Small intestine (tissue), 16 donors: ENCODE measurements at places on chromosomes 7 and 10.

GRCh38 chr10:120478386-120478785 is 21.4 kb downstream of the PLPP4 start:
- DNase-seq = no peak

DNA sequence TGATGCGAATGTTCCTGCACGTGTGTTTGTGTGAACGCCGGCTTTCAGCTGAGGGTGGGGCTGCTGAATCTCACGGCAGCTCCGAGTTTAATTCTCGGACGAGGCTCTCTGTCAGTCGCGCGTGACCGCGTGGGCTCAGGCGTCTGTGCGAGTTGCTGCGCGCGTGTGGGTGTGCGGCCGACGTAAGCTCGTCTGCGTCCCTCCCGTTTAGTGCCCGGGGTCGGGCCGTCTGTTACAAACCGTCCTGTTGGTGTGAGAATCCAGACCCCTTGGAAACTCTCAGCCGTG is 41.6 kb upstream of the CFAP46 start:
- no peak for DNase-seq

- no peak for DNase-seq
These were observed 89.0 kb downstream of the JMJD1C start for GRCh38 chr10:63376560-63377304.

GRCh38 chr7:26153241-26153822 is 1.3 kb downstream of the NFE2L3 start:
- DNase-seq = no peak

DNA sequence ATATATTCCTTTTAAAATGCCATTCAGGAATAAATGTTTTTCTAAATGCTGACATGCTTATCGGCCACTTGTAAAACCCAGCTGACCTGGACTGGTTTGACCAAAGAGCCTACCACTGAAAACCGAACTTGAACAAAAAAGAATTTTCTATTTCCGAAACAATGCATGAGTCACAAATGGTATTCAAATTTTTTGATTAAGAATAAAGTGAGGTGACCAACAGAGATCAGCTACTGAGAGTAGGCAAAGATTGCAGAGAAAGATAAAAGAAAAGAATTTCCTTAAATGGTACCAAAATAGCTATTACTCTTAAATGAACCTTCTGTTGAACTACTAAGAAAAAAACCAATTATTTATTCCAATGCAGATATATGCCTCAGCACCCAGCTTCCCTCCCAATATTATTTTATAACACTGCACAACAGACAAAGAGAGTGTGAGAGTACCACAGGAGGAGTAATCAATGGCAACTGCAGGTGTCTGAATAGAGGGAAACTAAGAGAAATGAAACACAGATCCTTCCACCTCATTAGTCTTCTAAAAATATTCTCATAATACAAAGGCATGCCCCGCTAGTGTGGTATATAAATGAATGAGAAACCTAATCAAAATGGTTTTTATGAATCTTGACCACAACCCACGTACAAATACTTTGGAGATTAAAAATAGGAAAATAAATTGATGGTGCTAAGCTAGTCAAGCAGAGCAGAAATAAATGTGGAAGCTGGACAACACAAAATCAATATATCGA is 20.1 kb downstream of the OSBPL3 start:
- no peak for DNase-seq

- no peak for DNase-seq
These were observed 135.7 kb downstream of the OR13A1 start for GRCh38 chr10:45179691-45180090.

- no peak for DNase-seq
These were observed 177.8 kb downstream of the CSTF2T start for GRCh38 chr10:51521605-51522004.

- no peak for DNase-seq
These were observed 34.9 kb upstream of the PRSS1 start for GRCh38 chr7:142714375-142714774.

GRCh38 chr7:69966766-69967591 is 368.7 kb downstream of the AUTS2 start:
- DNase-seq = peak; percentile 1

- no peak for DNase-seq
These were observed 184.7 kb downstream of the DOCK4 start for GRCh38 chr7:112021379-112022044.

GRCh38 chr7:157472311-157473050 is 135.7 kb downstream of the DNAJB6 start:
- no peak for DNase-seq

DNA sequence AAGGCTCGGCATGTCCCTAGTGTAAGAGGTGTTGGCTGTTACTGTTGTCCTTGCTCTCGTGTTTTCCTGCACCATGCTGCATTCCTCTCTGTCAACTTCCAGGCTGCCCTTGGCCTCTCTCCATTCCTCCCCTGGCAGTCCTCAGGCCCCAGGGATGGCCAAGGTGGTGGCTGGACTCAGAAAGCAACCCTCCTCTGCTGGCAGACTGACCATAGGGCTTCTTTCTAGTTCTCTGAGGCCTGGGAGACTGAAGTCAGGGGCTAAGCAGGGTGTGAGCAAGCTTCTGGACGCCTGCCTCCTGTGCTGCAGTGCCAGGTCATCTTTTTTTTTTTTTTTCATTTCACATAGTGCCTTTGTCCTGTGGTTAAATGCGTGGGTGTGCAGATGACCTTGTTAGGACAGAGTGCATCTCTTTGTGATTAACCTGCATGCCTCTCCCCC is 72.0 kb downstream of the GOLGA7B start:
- DNase-seq = no peak

DNA sequence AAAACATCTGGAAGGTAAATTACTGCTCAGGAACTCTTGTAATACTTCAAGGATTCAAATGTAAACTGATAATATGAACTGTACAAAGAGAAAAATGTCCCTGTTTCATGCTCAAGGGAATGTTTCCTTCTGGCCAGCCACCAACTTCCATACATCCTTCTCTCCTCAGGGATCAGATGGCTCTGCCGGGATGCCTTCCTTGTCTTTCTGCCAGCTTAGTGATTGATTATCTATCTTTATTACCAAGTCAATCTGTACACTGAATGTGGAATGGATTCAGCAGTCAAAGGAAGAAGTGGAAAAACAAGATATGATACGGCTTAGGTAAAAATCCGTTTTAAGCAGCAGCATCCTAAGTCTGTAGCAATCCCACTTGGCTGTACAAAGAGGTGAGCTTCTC is 178.3 kb downstream of the PTN start:
- DNase-seq = no peak

- no peak for DNase-seq
These were observed 40.7 kb downstream of the ARL4A start for GRCh38 chr7:12728192-12728538.

DNA sequence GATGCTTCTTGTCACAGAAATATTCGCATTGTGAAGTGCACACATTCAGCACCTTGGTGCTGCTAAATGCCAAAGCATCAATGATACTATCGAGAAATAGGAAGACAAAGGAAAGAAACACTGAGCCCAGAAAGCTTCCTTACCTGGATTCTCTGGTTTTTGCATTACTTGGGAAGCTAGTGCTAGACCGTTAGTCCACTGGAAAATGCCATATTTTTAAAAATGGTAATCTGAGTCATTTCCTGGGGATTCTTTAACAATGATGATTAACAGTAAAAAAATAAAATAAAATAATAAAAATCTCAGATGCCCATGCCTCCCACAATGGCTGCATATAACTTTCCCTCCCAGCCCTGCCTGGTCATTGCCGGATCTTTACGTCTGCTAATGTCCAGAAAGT is 420.1 kb upstream of the MGMT start:
- DNase-seq = no peak

- no peak for DNase-seq
These were observed 3.0 kb upstream of the NCAPG2 start for GRCh38 chr7:158707610-158708009.

DNA sequence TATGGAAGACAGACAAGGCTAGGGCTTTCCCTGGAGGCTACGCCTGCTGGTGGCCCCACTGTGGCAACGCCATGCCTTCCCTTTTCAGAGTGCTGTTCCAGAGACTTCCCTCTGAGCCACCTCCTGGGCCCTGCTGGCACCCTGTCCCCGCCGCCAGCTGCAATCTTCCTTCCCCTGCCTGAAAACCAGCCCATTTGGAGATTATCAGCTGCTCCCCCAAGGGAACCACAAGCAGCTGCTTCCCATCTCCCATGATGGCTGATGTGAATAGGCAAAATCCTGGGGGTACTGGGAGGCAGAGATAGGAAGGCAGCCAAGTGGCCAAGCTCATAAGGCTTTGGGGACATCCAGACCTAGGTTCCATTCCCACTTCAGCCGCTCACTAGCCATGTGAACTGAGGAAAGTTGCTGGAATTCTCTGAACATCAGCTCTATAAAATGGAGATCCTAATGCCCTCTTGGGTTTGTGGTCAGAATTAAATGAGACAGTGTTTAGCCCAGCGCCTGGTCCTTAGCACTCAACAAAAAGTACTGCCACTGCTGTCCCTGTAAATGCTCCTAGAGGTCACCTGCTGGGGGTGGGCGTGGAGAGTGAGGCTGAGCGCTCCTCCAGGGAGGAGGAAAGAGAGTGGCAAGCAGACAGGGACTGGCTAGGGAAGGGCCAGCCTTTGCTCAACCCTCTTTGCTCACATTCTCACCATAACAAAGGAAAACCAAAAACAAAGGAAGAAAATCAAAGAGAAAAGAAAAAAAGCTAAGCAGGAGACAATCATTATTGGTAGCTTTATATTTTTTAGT is 5.9 kb downstream of the TSPAN33 start:
- DNase-seq = no peak

GRCh38 chr7:24029068-24029467 is 254.9 kb upstream of the NPY start:
- DNase-seq = no peak

DNA sequence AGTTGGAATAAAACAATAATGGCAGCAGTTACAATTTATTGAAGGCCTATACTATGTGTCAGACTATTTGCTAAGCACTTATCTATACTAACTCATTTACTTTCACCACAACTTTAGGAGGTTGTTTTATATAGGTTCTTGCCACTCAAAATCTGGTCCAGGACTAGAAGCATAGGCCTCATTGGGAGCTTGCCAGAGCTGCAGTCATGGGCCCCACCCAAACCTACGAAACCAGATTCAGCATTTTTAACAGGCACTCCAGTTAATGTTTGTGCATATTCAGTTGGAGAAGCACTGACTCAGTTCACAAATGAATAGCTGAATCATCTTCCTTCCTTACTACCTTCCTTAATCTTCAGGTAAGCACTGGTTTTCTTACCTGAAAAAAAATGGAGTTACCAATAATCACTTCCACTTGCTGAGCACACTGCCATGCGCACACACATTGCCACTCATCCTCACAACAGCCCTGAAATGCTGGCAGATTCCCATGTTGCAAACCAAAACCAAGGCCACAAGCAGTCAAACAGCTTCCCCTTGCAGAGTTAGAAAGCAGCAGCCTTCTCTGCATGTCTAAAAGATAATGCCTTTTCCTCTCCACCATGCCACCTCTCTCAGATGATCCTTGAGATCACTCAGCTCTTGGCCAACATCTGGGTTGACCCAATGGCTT is 122.4 kb downstream of the SLC16A9 start:
- no peak for DNase-seq

DNA sequence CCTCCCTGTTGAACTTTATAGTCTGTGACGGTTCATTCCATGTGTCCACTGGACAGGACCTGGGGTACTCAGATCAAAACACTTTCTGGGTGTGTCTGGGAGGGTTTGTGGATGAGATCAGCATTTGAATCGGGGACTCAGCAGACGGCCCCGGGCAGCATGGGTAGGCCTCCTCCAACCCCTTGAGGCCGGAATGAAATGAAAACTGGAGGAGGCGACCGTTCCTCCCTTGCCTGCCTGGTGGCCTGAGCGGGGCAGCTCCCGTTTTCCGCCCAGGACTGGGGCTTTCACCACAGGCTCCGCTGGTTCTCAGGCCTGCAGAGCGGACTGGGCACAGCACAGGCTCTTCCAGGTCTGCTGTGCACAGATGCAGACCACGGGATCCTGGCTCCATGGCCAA is 247.7 kb downstream of the MAD1L1 start:
- no peak for DNase-seq

DNA sequence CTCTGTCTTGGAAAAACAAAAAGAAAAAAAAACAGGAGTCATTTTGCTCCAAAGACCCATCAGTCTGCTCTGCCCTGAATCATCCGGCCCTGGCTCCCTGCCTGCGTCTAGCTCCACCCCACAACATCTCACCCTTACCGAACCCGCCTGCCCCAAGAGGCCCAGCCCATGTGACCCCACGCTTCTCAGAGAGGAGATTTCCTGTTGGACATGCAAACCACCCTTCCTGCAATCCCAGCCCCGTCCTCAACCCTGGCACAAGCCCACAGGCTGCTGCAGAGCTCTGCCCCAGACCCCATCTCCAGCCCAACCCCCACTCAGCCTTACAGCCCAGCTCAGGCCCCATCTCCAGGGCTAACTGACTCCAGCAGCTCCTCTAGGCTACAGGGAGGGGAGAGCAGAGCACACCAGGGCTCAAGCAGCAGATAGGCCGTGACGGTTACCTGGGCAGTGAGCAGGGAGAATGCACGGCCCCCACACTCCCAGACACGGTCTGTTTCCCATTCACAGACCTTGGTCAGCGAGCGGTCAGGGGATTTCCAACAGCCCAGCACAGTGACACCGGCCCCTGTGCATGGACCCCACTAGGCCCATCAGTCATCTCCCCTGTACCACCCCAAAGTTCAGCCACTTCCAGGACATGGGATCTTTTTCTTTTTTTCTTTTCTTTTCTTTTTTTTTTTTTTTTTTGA is 69.9 kb upstream of the GTF2I start:
- DNase-seq = peak; percentile 50

DNA sequence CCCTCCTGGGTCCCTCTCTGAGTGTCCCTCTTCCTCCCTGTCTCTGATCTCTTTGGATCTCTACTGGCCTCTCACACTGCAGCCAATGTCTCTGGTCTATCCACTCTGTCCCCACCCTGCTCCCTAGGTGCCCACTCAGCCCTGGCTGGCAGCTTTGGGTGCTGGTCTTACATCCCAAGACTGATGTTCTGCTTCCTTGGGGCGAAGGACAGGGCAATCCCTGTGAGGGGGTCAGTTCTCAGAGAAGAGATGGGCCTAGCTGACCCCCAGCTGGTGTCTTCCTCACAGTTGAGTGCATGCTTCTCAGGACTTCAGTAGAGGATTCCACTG is 51.7 kb upstream of the CAMK2B start:
- no peak for DNase-seq

- no peak for DNase-seq
These were observed 313.3 kb downstream of the TYW1 start for GRCh38 chr7:67309764-67310549.

DNA sequence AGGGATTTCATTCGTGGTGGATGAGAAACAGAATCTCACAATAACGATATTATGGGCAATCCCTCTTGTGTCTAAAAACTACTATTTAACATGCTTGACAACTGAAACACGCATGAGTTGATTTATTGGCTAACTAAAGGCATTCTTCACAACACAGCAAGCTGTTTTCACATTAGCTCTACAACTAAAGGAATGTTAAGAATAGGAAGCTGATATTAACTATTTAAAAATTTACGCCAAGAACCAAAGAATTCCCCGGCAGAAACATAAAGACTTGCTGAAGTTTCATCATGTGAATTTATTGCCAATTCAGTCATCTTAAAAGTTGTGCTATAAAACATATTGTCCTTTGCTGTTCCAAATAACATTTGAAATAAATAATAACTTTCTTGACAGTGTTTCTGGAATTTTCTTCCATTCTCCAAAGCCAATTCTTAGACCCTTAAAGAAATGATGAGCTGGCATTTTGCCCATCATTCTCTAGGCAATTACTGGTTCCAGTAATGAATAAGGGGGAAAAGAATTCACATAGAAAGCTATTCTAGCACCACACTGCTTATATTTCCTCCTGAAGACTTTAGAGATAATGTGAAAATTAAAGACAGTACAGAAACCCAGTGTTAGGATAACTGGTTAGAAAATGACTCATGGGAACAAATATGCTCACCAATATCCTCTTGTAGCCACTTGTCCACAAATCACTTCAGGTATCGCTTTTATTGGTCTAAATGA is 233.1 kb downstream of the PARD3 start:
- DNase-seq = no peak
